Cerebellar nuclear complex (tissue), 1 donor: ENCODE measurements at places on chromosomes 4 and X.

DNA sequence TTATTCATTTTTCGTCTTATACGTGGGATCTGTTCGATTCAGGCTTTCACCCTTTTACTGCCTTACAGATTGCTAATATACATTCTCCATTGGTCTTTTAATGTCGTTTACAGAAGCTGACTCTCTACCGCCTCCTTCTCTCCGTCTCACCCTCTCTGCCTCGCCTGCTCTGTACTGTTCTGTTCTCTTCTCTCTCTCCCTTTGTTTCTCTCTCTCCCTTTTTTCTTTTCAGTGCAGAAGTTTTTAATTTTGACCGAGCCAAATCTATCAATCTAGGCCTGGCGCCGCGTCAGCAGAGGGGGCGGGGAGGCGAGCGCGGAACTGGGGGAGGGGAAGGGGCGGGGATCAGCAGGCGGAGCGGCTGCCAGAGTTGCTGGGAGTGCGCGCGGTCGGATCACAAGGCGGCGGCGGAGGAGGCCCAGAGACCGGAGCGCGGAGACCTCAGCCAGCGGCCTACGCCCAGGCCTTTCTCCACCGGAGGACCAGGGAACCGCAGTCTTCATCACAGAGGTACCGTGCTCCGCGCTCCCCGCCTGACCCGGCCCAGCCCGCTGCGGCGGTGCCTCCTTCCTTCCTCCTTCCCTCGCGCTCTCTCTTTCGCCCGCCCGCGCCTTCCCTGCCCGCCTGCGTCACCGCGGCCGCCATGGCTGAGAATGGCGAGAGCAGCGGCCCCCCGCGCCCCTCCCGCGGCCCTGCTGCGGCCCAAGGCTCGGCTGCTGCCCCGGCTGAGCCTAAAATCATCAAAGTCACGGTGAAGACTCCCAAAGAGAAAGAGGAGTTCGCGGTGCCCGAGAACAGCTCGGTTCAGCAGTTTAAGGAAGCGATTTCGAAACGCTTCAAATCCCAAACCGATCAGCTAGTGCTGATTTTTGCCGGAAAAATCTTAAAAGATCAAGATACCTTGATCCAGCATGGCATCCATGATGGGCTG lies at the start of gene UBQLN2:
UBQLN2 (plus strand) TSS at position 397 of the 931 bp plus-strand sequence; CDS start at position 644, 247 bp downstream.
- DNase-seq, result peak; percentile 39

DNA sequence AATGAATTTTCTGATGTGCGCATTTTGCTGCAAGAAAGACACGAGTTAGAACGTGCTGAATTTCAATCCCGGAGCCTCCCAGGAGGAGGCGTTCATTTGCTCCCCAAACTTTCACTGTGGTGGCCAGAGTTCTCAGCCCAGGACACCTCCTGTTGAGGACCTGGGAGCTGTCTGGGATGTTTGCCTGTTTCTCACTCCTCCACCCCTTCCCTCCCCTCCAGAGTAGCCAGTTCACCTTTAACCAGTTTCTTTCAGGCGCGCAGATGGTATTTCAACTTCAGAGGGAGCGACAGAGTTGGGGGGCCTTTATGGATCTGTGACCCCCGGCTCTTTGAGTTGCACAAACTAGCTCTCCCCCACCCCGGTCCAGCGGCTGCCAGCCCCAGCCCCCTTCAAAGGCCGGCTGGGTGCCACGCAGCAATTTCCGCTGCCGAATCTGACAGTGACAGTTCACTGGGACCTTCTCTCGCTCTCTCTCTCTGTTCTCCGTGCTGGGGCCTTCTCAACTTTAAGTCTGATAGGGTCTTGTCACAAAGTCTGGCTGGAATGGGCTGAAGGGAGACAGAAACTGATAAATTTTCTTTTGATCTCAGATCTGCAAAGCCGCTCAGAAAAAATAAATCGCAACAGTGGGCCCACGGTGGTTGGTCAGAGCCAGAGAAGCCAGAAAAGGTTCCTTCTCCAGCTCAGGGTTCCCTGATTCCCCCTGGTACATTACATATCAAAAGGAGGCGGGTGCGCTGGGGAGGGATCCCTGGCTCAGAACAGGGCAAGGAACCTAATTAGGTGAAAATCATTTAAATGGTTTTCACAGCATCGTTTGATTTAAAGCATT lies 100.0 kb upstream of the STX18 start:
- no peak for DNase-seq

DNA sequence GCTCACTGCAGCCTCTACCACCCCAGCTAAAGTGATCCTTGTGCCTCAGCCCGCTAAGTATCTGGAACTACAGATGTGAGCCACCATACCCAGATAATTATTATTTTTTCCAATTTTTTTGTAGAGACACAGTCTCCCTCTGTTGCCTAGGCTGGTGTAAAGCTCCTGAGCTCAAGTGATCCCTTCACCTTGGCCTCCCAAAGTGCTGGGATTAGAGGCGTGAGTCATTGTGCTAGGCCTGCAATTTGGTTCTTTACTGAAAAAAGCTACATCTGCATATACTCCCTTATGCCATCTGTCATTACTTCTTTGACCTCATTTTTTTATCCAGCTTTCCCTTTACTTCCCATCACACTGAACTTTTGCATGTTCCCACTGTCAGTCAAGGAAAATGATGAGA lies 2012.4 kb upstream of the IGFBP7 start:
- DNase-seq, result no peak

DNA sequence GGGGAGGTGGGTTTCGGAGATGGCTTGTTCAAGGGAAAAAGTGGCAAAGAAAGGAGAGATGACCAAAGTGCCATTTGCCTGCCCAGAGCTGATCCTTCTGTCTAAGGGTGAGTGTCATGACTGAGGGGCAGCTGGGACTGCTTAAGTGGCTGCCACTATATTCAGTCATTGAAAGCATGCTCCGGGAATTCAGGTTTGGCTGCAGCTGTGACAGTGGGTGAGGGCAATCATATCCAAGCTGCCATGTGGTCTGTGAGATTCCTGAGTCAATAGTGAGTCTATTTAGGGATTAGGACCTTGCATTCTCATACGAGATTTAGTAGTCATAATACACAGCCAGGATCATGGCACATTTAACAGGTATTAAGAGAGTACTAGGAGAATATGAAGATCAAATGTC lies 138.8 kb upstream of the BANK1 start:
- no peak for DNase-seq

DNA sequence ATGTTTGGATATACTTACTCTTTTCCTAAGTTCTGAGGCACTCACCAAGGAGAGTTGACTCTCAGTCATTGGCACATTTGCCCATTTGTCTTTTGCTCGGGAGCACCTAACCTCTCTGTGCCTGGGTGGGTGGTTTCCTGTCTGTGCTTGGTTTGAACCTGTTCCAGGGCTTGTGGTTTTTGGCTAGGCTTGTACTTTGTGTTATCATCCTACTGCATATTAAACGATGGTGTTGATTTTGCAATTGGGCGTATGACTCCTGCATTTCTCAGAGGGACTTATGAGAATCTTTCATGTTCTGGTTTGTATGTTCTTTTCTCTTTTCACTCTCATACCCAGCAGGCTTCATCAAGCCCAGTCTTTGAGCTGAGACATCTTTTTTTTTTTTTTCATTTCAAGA lies 161.7 kb downstream of the BTC start:
- no peak for DNase-seq

DNA sequence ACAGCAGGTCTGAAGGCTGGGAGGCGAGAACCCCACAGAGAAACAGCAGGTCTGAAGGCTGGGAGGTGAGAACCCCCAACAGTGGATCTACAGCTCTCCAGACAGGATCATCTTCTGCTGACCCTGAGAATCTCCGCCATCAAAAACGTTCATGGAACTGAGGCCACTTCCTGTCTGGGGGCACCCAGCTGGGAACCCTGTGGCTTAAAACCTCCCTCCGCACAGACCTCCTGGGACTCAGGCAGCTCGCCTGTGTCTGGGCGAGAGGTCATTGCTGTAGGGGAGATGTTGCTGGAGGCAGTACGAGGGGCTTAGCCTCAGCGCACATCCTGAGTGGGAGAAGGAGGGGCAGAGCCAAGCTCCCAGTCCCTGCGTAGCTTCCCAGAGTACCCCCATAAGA lies 15.1 kb upstream of the CLDN24 start:
- DNase-seq, result no peak

GRCh38 chr4:42618023-42618422 lies 38.9 kb downstream of the ATP8A1 start:
- DNase-seq, result no peak

GRCh38 chr4:78566834-78567499 lies 15.4 kb downstream of the ANXA3 start:
- no peak for DNase-seq

DNA sequence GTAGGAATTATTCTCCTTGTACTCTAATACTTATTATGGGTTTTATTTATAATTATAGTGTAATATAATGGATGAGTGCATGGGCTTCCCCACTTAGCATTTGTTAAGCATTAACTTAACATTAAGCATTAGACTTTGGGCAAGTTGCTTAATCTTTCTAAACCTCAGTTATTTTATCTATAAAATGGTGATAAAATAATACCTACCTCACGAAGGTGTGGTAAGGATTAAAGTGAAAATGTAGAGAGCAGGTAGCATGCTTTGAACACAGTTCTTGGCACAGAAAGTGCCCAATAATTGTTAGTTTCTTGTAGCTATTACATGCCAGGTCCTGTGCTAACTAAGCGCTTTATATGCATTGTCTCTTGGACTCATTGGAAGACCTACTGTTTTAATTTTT lies 2.6 kb downstream of the MSMO1 start:
- no peak for DNase-seq

DNA sequence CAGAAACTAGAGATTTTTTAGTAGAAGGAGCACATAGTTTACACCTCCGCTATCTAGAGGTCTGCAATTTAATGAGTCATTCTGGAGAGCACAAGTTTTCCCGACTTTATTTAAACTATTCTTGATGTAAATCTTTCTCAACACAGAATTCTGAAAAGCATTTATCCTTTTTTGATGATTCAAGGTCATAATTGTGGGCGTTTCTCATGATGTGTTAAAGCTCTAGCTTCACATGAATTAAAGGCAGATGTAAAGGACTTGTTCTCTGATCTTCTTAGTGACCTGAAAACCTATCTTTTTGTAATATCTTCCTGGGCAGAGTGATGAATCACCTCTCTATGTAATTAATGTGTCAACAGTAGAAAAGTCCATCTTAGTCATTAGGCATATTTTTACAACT lies 128.8 kb downstream of the COMMD8 start:
- no peak for DNase-seq

- DNase-seq, result no peak
Measured at GRCh38 chrX:14295426-14295825, 233.9 kb upstream of the GLRA2 start.

- no peak for DNase-seq
Measured at GRCh38 chr4:139756391-139757180, 91.0 kb downstream of the MGST2 start.
